ENCODE measurements at places on chromosomes 5 and 9. TPM values are rescaled to one million over a fixed set of nuclear protein-coding genes. Genes with fewer than 3 reads are reported as not detected.

The OR5C1 gene
- total RNA-seq = not detected

DNA sequence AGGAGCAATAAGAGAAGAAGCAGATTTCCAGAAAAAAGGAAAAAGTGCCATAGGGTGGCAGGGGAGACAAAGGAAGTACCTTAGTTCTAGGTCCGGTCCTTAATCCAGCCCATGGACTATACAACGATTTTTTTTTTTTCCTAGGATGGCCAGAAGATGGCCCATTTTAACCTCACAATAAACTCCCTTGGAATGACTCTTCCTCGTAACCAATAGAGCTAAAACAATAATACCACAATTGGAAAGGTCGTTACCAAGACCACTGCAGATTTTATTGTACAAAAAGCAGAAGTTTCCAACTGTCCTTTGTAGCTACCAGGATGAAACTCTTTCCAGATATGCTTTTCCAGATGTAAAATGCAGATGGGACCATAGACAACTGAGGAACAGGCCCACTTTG lies 34.4 kb upstream of the SSBP2 start:
- H3K27me3 ChIP-seq = no peaks in the 10 kb centered on the region
- no peaks in the 10 kb centered on the region for H3K4me1 ChIP-seq
- no peak for DNase-seq
- no peak overlapping the region for H3K27ac ChIP-seq
- H3K36me3 ChIP-seq = no peaks in the 10 kb centered on the region
- H3K4me3 ChIP-seq = no peak overlapping the region

The FAF2 gene
- total RNA-seq = 41.5 TPM

The PHF24 gene
- total RNA-seq = not detected

The PALM2AKAP2 gene
- not detected for total RNA-seq

- H3K27ac ChIP-seq = no peak overlapping the region
- no peak overlapping the region for H3K4me3 ChIP-seq
- no peaks in the 10 kb centered on the region for H3K36me3 ChIP-seq
- H3K27me3 ChIP-seq = no peaks in the 10 kb centered on the region
- DNase-seq = no peak
Observed at GRCh38 chr9:78542491-78543181, 245.7 kb downstream of the PSAT1 start.

The LRRC70 gene
- total RNA-seq = 1.1 TPM

DNA sequence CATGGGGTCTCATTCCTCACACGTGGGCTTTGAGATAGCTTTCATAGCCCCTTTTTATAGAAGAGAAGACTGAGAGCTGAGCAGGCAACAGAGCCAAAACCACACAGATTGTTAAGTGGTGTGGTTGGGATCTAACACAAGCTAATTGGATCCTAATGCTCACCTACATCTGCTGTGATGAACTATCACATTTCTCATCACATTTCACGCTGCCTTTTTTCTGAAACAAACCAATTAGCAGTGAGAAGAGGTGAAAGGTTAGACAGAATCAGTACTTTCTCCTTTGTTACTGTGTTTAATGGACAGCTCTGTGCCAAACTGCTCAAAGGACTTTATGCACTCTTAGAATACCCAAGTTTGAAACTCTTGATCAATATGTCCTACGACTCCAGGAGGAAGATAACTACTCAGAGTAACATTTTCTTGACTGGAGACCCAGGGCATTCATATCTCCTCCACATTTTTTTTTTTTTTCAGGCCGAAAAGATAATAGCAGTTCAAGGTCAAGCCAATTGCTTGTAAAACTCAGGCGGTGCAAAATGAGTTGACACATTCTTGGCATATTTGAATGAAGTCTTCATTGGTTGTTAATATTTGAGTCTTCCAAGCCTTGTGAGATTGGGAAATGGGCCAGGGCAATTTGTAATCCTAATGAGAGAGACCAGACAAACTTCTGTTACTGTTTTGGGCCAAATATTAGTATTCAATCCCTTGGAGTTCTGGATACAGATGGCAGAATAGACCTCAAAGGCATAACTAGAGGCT lies 138.4 kb downstream of the KCTD16 start:
- DNase-seq = no peak
- H3K27ac ChIP-seq = no peak overlapping the region
- no peak overlapping the region for H3K4me3 ChIP-seq
- no peaks in the 10 kb centered on the region for H3K27me3 ChIP-seq

DNA sequence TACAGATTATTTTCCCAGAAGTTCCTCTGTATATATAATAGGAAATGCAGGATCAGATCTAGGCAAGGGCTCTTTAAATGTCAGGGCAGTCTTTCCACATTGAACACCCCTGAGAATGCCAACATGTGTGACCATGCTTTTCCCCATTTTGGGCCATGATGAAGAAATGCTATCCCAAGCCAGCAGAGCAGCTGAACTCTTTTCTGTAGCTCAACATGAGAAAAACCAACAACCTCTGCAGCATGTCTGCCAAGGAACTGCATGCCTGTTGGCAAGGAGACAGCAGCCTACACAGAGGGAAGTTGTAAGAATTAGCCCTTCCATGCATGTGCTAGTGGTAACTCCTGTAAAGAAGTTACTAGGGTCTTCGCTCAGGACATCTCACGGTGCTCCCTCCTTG lies 9.5 kb upstream of the IFNK start:
- no peaks in the 10 kb centered on the region for H3K36me3 ChIP-seq
- no peaks in the 10 kb centered on the region for H3K27me3 ChIP-seq
- H3K4me1 ChIP-seq = no peaks in the 10 kb centered on the region
- no peak for DNase-seq
- no peak overlapping the region for H3K4me3 ChIP-seq

DNA sequence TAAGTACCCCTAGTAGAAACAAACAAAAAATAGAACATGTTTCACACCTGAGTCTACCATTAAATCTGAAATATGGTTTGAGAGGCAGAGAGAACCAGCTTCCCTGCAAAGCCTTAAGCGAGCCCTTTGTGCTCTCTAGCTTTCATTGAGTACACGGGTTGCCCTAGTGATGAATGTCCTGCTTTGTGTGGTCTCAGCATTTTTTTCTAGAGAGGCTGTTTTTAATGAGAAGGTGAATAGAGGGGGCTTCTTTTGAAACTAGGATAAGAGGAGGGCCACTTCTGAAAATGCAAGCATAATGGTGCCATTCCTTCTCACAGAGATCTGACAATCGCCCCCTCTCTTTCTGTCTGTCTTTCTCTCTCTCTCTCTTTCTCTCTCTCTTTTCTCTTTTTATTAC lies 131.3 kb downstream of the MACIR start:
- no peak overlapping the region for H3K4me3 ChIP-seq
- H3K27me3 ChIP-seq = no peaks in the 10 kb centered on the region
- H3K36me3 ChIP-seq = no peaks in the 10 kb centered on the region
- no peaks in the 10 kb centered on the region for H3K4me1 ChIP-seq
- DNase-seq = no peak

- no peaks in the 10 kb centered on the region for H3K4me1 ChIP-seq
- no peaks in the 10 kb centered on the region for H3K27me3 ChIP-seq
- DNase-seq = peak; percentile 40
- H3K36me3 ChIP-seq = no peaks in the 10 kb centered on the region
Observed at GRCh38 chr9:95110921-95111525, 206.5 kb downstream of the FANCC start.

The ANKRD18A gene
- 6.7 TPM for total RNA-seq

The CERCAM gene
- 3.3 TPM for total RNA-seq

The SAXO1 gene
- total RNA-seq = not detected

The MORN5 gene
- total RNA-seq = not detected

The MYORG gene
- total RNA-seq = 97.2 TPM

The TMEM267 gene
- 5.0 TPM for total RNA-seq

DNA sequence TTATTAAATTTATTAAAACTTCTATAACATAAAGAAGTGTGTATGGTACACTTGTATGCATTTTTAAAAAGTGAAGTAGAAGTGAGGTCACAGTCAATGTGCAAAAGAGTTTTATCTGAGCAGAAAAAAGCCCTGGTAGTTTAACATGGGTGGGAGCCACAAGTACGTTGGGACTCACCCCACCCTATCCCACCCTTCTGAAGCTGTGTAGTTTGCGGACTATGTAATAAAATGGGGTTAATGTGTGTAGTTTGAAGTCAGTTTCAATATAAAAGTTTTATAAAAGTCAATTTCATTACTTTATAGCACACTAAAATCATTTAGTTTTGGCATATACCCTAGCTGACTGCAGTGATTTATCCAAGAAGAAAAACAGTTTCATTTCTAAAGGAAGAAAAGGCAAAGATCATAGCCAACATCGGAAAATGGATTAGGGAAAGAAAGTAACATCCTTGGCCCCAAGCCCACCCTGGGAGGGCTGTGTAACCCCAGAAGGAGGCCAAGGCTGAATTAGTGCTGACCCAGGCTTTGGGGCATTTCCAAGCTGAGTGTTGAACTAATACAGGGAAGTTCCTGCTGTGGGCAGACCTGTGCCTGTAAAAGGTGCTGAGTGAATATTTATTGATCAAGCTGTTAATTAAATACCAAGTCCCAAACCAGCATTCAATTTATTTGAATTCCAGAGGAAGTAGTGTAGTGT lies 398.6 kb upstream of the ADAMTSL1 start:
- H3K27me3 ChIP-seq = no peaks in the 10 kb centered on the region
- no peak for DNase-seq
- no peak overlapping the region for H3K4me3 ChIP-seq
- no peaks in the 10 kb centered on the region for H3K4me1 ChIP-seq

The SPINK7 gene
- total RNA-seq = not detected

- H3K4me3 ChIP-seq = no peak overlapping the region
- H3K36me3 ChIP-seq = no peaks in the 10 kb centered on the region
- no peaks in the 10 kb centered on the region for H3K4me1 ChIP-seq
Observed at GRCh38 chr5:160835818-160836528, 16.0 kb downstream of the ATP10B start.

GRCh38 chr9:100602342-100602801 lies 24.5 kb downstream of the CAVIN4 start:
- H3K36me3 ChIP-seq = no peaks in the 10 kb centered on the region
- H3K27me3 ChIP-seq = no peaks in the 10 kb centered on the region
- H3K27ac ChIP-seq = no peak overlapping the region

Data from Peyer's patch (tissue), 4 donors.